ENCODE measurements at places on chromosomes 16 and 17.

- DNase-seq: peak; percentile 38
These were observed 21.9 kb downstream of the UNC13D start for GRCh38 chr17:75822119-75822799.

DNA sequence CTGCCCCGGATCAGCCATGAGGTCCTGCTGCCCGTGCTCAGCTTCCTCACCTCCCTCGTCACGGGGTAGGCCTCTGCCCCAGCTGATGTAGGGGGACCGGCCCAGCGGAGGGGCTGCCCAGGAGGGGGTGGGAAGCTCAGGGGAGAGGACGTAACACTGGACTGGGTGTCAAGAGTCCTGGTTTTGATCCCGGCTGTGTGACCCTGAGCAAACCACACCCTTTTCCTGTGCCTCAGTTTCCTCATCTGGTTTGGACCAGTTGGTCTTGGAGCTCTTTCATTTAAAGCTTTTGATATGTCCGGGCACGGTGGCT, 6.6 kb downstream of the WDR81 start:
- no peak for DNase-seq

DNA sequence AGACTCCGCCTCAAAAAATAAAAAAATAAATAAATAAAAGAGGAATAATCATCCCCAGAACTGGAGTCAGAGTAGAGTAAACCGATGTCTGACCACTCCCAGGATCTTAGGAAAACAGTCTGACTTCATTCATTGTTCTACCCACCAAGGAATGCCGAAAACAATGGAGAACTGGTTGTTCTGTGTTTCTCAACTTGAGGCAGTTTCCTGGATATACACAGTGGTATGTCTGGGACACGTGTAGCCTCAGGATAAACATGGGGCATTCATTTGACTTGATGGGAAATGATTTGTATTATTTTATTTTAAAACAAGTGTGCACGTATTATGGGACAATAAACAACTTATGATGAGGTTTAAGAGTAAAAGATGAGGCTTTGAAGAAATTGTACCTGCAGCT, 32.8 kb upstream of the PAFAH1B1 start:
- no peak for DNase-seq

DNA sequence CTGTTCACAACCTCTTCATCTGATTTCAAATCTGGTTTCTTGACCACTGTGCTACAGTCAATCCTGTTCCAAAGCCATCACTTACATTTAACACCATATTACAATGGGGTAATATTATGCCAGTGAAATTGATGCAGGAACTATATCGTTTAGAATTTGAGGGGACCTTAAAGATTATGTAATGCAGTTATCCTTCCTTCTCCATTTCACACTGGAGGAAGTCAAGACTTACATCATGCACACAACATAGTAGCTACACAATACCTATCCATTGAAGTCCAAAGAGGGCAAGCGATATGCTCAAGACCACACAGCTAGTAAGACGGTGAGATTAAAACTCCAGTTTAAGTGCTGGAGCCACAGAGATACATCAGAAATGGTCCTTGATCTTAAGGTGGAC, 16.8 kb downstream of the NOG start:
- no peak for DNase-seq

DNA sequence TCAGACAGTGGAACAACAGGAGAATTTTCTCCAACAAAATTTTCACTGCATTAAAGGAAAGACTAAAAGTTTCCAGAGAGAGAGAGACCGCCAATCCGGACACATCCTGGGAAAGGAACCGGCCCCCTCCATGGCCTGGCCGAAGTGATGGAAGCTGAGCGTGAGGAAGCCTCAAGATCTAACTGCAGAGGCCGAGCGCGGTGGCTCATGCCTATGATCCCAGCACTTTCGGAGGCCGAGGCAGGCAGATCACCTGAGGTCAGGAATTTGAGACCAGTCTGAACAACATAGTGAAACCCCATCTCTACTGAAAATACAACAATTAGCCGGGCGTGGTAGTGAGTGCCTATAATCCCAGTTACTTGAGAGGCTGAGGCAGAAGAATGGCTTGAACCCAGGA, 3.9 kb downstream of the CTRB2 start:
- no peak for DNase-seq

DNA sequence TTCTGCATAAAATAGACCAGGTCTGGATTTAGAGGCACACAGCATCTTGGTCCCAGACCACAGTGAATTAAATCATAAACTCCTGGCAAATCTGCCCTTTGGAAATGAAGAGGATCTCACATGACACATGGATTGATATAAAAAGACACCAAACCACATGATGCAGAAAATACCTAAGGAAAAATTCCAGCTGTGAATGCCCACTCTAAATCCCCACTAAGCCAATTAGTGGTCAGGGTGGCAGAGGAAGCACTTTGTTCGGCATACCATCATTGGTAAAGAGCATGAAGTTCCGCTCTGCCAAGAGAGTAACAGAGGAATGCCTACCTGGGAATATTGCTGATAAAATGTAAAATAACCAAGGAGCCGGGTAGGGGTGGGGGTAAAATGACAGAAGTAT, 32.4 kb upstream of the NOL11 start:
- DNase-seq: no peak

DNA sequence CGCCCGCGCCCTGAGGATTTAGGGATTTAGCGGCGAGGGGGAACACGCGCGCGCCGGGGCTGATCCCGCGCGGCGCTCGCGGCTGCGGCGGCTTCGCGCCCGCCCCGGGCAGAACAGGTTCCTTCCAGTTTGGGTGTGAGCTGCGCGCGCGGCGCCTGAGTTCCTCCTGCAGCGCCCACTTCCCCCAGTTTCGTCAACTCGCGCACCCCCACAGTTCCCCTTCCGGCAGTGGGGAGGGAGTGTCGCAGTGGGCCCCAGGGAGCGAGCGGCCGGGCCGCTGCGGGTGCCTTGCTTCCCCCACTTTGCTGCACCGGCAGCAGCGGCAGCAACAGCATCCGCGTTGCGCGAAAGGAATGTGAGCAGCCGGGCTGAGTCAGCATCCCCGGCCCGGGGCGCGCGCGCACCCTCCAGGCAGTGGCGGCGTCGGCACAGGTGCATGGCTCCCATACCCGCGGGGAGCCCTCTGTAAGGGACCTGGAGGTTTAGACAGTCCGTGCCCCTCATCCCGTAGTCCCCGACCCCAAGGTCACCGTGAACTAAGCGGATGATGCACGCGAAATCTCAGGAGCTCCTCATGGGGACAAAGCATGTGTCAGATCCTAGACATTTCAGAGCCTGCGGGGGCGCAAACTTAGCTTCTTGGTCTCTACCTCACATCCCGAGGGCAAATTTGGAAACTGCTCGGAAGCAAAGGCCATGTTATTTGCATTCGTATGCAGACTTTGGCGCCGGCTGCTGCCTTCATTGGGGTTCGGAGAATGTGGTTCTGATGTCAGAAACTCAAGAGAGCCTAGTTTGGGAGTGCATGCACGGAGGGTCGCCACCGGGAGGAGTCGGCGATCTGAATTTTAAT, 767 bp downstream of the ARSG start:
- DNase-seq: peak; percentile 80

GRCh38 chr17:81253358-81254131, 14.4 kb downstream of the NDUFAF8 start:
- no peak for DNase-seq

DNA sequence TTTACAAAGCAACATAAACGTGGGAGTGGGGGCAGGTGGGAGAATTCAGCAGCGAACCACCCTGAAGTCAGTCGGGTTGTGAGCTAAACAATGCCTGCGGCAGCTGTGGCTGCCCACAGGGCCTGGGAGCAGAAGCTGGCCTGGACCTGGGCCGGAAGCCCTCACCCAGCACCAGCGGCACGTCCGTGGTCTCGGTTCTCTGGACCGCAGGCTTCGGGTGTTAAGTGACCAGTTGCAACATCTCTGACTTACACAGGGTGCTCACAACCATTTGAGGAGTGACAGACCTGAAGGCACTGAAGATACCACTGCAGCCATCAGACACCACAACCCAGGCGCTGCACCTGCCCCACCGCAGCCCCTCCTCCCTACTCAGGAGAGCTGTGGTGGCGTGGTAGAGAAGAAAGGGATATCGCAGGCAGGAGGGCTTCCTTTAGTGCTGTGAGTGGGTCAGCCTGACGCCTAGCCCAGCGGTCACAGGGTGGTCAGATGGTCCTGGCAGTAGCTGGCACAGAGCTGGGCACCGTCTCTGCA, 33.8 kb downstream of the CBFA2T3 start:
- DNase-seq: no peak

DNA sequence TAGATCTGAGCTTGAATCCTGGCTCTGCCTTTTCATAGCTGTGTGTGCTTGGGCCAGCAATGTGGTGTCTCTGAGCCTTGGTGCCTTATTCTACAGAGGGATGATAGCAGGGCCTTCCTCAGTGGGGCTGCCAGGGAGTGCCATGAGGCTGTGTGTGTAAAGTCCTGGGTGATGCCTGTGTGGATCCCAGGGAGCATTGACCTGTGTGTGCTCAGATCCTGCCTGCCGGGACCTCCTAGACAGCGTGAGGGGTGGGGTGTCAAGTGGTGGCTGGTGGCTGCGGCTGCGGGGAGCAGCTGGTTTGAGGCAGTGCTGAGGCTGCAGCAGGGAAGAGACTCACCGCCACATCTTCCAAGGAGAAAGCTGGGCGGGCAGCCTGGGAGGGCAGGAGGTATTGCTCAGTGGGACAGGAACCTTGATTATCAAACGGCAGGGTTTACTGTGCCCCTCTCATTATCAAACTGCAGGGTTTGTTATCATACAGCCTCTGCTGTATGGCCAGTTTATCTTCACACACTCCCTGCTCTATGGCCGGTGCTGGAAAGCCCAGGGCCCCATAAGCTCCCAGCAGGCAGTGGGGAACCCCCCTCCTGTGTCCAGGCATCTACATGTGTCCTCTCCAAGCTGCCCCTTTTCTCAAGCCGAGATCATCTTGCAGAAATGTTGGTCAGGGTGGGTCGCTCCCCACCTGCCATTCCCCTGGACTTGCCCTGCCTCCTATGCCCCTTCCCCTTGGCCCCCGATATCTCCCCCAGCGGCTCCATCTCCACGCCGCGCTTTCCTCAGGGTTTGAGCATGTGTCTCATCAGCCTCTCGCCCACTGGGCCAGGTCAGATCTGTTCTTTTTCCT, 3.1 kb upstream of the ADCY7 start:
- DNase-seq: no peak

DNA sequence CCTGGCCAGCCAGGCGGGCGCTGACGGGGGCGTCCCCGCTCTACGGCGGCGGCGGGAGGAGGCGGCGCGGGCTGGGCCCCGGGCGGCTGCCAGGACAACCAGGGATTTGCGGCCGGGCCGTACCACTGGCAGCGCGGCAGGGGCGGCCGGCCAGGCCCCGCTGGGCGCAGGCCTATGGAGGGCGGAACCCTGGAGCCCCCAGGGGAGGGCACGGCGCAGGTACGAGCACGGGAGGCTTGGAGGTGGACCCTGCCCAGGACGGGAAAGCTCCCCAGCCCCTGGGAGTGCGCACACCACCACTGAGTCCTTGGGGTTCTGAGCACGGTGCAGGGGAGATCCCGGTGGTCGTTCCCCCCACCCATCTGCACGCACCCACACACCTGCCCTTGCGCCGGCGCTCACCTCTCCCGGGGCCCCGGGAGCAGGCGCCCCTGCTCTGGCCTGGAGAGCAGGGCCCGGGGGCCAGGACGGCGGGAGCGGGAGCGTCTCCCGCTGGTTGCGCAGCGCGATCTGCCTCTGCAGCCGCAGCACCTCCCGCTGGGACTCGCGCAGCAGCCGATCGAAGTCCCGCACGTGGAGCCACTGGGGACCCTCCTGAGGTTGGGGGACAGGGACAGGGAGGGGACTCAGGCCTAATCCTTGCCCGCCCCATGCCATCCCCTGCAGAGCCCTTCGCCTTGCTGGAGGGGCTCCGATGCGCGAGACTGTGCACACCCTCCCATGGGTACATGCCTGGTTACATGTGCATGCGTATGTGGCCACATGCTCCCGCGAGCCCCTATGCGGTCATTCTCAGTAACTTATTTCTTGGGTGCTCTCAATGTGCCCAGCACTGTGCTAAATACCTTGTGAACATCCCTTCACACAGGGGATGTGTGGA, 3.9 kb downstream of the TSPOAP1 start:
- peak; percentile 54 for DNase-seq
